ENCODE measurements at places on chromosomes 6 and 20. TPM values are rescaled to one million over a fixed set of nuclear protein-coding genes. Genes with fewer than 3 reads are reported as not detected.

GRCh38 chr20:44910690-44911262 lies 916 bp downstream of the PABPC1L start:
- H3K4me3 ChIP-seq = peak overlapping the region; percentile 81
- H3K27ac ChIP-seq = no peak overlapping the region
- no peaks in the 10 kb centered on the region for H3K4me1 ChIP-seq

GRCh38 chr6:163570579-163571231 lies 156.2 kb downstream of the QKI start:
- no peaks in the 10 kb centered on the region for H3K4me1 ChIP-seq
- H3K4me3 ChIP-seq = no peak overlapping the region
- no peak for DNase-seq
- peaks cover 35% of the 10 kb centered on the region for H3K36me3 ChIP-seq

Gene LY6G6F
- total RNA-seq = not detected

- no peaks in the 10 kb centered on the region for H3K4me1 ChIP-seq
- no peaks in the 10 kb centered on the region for H3K27me3 ChIP-seq
- H3K27ac ChIP-seq = no peak overlapping the region
- H3K36me3 ChIP-seq = no peaks in the 10 kb centered on the region
- no peak for DNase-seq
- no peak overlapping the region for H3K4me3 ChIP-seq
Observed at GRCh38 chr20:19654921-19655320, 103.1 kb upstream of the RIN2 start.
